ENCODE measurements at places on chromosomes 16 and 17. TPM values are rescaled to one million over a fixed set of nuclear protein-coding genes. Genes with fewer than 3 reads are reported as not detected.

CDRT4 gene
- 34.0 TPM for total RNA-seq

CFAP52 gene
- not detected for total RNA-seq

TMIGD1 gene
- total RNA-seq, result not detected

ITGA2B gene
- total RNA-seq, result 1.8 TPM

PRAC1 gene
- total RNA-seq, result not detected

GRCh38 chr16:55508271-55508921 is 476 bp upstream of the LPCAT2 start:
- H3K27ac ChIP-seq, result no peak overlapping the region
- H3K27me3 ChIP-seq, result peaks cover 66% of the 10 kb centered on the region
- no peak for DNase-seq
- peak overlapping the region; percentile 67 for H3K4me3 ChIP-seq
- peaks cover 18% of the 10 kb centered on the region for H3K36me3 ChIP-seq

GRCh38 chr16:69013991-69014390 is 91.5 kb upstream of the HAS3 start:
- no peaks in the 10 kb centered on the region for H3K36me3 ChIP-seq
- H3K27me3 ChIP-seq, result no peaks in the 10 kb centered on the region

DNA sequence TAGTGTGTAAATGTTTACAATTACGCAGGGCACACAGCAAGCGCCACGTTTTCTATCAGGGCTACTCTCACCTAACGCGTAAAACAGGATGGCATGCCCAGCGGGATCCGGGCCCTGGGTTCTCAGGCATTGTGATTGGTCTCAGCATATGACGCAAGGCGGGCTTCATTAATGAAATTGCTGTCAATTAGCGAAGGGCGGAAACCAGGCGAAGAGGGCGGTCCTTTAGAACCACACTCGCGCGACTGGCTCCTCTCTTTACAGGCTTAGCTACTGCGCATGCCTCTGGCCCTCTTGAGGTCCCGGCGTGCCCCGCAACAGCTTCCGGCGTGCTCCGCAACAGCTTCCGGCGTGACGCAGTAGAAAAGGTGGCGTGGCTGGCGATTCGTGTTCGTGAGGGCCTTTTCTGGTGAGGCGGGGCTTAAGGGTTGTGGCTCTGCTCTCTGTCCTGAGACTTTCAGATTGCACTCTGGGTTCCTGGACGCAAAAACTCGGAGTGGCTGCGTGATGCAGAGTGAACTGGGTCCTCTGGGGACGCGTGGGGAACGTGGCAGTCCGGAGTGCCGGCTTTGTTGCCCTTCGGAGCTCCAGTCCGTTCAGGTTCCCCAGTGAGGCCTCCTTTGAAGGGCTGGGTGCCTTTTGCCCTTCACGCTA is 9.2 kb downstream of the OR2C1 start:
- peak; percentile 92 for DNase-seq
- peaks cover 13% of the 10 kb centered on the region for H3K27me3 ChIP-seq
- peak overlapping the region; percentile 65 for H3K4me3 ChIP-seq
- H3K36me3 ChIP-seq, result peaks cover 8% of the 10 kb centered on the region
- H3K4me1 ChIP-seq, result no peaks in the 10 kb centered on the region

DNA sequence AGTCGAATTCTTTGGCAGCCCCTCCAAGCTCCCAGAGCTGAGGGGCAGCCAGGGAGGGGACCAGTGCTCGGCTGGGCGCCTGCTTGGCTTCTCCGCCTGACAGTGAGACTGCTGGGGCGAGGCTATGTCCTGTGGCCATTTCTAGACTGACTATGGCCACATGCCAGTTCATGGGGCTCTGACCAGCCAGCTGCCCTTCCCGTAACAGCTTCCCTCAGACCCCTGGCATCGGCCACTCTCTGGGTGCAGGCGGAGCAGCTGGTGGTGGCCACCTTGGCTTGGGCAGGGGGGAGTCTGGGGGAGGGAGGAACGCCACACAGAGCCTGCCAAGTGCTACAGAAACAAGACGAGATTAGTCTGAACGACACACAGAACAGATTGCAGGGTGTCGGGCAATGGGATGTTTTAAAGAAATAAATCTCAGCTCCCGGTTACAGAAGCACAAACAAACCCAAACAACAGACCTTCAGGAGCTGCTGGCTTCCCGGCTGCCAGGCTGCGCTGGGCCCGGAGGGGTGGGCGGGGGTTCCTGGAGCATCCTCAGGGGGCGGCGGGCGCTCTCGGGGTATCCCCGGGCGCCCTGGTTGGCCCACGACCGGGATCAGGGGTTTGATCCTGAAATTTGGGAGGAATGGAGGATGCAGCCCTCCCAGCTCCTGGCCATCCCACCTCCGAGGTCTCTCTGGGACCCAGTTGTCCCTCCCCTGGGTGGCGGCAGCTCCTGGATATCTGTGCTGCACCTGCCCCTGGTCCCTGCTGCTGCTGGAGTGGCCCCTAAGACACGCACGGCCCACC is 34.5 kb downstream of the TBC1D16 start:
- no peak overlapping the region for H3K27ac ChIP-seq
- H3K36me3 ChIP-seq, result no peaks in the 10 kb centered on the region
- no peak overlapping the region for H3K4me3 ChIP-seq
- peaks cover 21% of the 10 kb centered on the region for H3K4me1 ChIP-seq

DNA sequence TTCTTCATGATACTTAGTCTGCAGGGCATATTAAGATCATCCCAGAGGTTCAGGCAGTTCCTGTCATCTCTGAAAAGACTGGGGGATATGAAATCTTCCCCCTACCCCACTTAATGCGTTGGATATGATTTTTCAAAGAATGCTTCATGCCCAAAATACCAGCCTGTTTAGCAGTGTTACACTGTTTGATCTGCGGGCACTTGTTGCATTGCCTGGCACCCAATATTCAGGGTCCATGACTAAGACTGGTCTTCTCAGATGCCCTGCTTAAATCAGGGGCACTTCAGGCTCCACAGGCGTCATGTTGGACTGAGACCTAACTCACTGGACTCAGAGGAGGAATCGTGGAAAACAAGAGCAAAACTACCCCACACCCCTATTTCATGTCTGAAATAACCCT is 6.4 kb upstream of the RASL10B start:
- no peak for DNase-seq
- H3K27ac ChIP-seq, result no peak overlapping the region
- H3K36me3 ChIP-seq, result peaks cover 35% of the 10 kb centered on the region
- H3K27me3 ChIP-seq, result no peaks in the 10 kb centered on the region

ASPHD1 gene
- 1.3 TPM for total RNA-seq

DNA sequence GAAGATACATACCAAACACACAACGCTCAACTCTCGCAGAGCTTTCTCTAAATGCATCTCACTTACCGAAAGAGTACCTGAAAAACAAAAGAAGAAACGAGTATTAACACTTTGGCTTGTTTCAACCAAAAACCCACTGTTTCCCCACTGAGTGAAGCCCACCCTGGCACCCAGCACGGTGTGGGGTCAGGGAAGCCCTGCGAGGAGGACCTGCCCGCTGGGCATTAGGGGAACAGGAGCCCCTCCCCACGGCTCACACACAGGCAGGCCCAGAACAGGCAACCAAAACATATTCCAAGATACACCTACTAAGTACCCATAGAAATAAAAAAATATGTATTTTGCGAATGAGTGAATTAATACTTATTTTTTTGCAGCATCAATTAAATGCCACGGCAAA is 36.6 kb downstream of the LMF1 start:
- DNase-seq, result no peak
- H3K27me3 ChIP-seq, result no peaks in the 10 kb centered on the region

- H3K27me3 ChIP-seq, result no peaks in the 10 kb centered on the region
- no peaks in the 10 kb centered on the region for H3K4me1 ChIP-seq
- no peak overlapping the region for H3K27ac ChIP-seq
- H3K36me3 ChIP-seq, result no peaks in the 10 kb centered on the region
- DNase-seq, result no peak
Measured at GRCh38 chr17:59254742-59255141, 34.4 kb downstream of the GDPD1 start.

MFAP4 gene
- not detected for total RNA-seq
